ENCODE measurements at places on chromosomes 5 and 9. TPM values are rescaled to one million over a fixed set of nuclear protein-coding genes. Genes with fewer than 3 reads are reported as not detected.

DNA sequence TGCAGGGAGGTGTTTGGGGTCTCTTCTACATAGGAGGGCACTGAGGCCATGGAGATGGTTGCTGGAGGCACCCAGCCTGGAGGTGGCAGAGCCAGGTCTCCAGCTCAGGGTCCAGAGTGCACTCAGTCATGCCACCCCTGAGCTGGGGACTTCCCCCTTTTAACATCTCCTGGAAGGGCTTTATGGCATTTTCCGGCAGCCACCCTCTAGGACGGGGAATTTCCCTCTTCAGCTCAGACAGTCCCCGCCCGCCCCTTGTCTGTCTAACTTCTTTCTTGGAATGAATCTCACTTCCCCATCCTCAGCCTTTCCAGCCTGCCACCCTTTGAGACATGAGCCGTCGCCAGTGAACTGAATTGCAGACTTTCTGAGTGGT lies 49.9 kb downstream of the COL15A1 start:
- no peak for DNase-seq

The COL23A1 gene
- 0.17 TPM for total RNA-seq

- DNase-seq: no peak
These were observed 751.1 kb downstream of the TLR4 start for GRCh38 chr9:118455259-118455658.

- DNase-seq: no peak
These were observed 13.2 kb downstream of the S100Z start for GRCh38 chr5:76863001-76863400.

- no peak for DNase-seq
These were observed 78.1 kb downstream of the DAP start for GRCh38 chr5:10682801-10683525.

The FCN2 gene
- not detected for total RNA-seq

The BAAT gene
- not detected for total RNA-seq
